ENCODE measurements at places on chromosomes 13 and 19.
A peak's percentile ranks its signal among the peaks of the same experiment; 100 is the strongest.

DNA sequence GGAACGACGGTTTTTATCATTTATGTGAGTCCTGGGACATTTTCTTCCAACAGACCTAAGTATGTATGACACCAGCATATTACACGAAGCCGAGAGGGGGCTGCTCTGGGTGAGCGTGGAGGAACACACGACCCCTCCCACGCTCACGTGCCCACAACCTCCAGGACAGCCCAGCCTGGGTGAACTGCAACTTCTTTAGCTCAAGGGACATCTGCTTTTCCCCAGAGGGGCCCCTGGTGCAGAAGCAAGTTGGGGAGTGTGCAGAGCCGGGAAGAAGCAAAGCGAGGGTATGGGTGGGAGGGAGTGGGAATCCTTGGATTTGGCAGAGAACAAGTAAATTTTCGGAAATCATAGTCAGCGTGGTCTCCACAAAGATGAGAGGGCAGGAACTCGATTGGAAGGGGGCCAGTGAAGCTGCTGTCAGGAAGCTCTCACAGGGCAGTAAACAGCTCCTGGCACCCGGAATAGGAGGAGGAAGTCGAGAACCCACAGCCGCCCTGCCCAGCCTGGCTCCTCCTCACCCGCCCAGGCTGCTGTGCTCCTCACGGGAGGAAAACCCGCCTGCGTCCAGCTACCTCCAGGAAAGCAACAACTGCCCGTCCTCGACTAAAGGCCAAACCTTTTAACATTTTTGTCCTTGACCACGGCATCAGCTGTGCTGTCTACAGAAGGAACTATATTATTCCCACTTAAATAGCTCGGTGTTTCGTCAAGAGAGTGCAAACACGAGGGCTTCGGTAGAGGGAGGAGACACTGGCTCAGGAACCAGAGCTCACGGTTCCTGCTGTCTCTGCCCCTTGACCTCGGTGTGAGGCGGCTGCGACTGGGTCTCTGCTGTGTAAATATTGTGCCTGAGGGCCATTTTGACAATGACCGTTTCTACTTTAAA is 17.2 kb upstream of the CFAP97D2 start:
- no peak for DNase-seq

DNA sequence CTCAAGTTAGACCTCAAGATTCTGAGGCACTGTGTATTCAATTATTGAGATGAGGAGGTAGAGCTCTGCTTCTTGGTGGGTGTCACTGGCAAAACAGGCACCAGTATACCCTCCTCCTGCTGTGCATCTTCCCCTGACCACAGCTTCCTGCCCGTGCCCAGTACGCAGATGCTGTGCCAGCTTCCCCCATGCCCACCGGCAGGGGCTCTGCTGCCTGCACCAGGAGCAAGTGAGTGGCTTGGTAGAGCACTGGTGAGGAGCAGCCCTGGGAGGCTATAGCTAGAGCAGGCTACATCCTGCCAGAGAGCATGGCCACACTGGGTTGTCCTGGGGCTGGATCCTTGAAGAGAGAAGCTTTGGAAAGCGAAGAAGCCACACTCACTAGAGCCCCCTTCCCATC is 21.0 kb upstream of the RNF17 start:
- DNase-seq = no peak

DNA sequence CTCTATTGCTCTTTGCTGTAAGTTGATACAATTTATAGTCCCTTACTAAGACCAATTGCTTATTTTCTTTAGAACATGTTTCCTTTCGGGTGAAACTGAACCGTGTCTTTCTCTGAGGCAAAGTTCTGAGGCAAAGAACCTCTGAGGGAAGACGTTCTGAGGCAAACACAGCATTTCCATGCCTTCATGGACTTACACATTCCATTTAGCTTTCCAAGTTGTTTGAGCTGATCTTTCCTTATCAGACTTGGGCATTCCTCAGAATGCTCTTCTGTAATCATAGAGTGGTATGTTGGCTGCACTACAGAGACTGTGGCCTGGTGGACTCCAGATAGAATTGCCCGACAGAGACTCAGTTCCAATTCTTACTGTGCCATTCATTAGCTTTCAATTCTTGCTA is 579.1 kb downstream of the KCTD12 start:
- peak; percentile 91 for DNase-seq

GRCh38 chr13:89786531-89786930 is 1561.0 kb upstream of the MIR17HG start:
- DNase-seq = no peak

- no peak for DNase-seq
These were observed 124.0 kb downstream of the ITGBL1 start for GRCh38 chr13:101576455-101576854.

DNA sequence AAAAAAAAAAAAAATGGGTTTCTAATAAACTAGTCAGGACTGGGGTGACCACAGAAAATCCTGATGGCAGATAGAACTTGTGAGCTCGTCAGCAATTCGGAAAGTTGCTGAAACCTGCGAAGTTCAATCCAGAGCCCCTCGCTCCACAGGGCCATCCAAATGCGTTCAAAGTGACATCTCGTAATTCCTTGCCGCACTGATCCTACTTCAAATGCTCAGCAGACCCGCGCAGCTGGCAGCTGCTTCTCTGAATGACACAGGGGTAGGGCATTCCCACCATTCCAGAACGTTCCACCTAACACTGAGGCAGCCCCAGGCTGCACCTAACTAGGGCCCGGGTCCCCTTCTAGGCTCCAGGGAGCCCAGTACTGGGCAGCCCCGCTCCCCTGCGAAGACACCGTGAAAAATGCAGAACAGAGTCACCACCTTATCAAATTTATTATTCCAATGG is 4.8 kb upstream of the DAPK3 start:
- no peak for DNase-seq

- no peak for DNase-seq
These were observed 141.0 kb downstream of the DCLK1 start for GRCh38 chr13:35990196-35990595.

DNA sequence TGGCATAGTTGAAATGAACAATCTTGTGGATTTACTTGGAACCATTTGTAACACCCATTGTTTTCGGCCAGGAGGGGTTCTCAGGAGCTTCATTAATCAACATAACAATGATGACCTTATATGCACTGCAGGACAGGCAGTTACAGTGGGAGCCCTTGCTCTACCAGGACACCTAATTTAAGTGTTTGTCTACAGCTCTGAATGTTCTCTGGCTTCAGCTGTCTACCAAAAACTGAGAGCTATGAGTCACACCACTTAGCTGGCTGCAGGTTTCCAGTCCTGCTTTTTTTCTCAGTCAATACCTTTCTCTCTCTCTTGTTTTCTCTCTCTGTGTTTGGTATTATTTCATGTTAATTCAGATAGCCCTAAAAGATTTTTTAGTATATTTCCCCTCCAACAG is 105.4 kb upstream of the MBNL2 start:
- DNase-seq = peak; percentile 48

GRCh38 chr19:50858886-50859285 is 4.2 kb downstream of the KLK3 start:
- DNase-seq = no peak

GRCh38 chr13:102682211-102682610 is 12.6 kb downstream of the METTL21C start:
- no peak for DNase-seq

GRCh38 chr19:29798774-29799497 is 12.9 kb upstream of the CCNE1 start:
- DNase-seq = no peak

DNA sequence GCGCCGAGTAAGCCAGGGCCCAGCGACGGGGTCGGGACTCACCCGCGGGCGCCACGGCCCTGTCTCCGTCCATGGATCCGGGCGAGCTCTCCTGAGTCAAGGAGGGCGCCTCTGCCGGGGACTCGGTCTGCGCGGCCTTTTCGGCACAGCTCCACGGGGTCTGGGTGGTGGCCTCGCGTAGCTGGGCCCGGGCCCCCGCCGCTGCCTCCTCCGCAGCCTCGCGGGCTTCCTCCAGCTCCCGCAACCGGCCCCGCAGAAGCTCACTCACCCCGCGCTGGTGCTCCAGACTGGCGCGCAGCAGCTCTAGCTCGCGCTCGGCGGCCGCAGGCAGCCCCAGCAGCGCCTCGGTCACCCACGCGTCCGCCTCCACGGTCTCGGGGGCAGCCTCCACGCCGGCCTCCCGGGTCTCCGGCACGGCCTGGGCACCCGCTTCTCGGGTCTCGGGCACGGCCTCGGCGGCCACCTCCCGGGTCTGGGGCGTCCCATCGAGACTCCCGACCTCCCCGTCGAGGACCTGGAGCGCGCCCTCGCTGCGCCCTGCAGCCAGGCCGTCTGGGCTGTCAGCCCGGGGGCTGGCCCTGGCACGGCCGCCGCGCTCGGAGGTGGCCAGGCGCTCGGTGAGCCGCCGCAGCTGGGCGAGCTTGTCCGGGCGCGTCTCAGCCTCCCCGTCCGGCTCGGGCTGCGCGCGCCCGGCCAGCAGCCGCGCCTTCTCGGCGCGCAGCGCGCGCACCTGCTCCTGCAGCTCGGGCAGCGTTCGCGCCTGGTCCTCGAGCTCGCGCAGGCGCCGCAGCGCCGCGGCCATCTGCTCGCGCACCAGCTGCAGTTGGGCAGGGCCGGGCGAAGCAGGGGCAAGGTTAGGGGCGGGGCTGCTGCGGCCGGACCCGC is 8.4 kb downstream of the KANK3 start:
- peak; percentile 86 for DNase-seq

DNA sequence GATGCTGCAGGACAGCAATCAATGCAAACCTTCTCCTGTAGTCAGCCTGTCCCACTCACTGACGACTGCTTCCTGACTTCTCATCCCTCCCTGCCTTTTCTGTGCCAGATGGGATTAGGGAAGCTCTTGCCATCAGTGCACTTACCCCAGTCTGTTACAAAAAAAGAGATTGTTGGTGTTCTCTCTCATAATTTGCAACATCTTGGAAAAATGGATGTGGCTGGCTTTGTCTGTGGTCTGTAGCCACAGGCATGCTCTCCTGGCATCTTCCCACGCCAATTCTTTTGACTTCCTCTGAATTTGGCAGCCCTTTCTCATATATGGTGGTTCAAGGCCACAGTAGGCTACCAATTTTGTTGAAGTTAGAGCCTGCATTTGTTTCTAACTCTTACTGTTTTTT is 11.6 kb upstream of the HTR2A start:
- peak; percentile 55 for DNase-seq

- DNase-seq = peak; percentile 73
These were observed at the start of gene ADAMTSL5 for GRCh38 chr19:1512671-1513498. Gene ADAMTSL5 (minus strand): TSS chr19:1513019. CDS start chr19:1510943, 2,076 bp downstream.

- no peak for DNase-seq
These were observed 1.4 kb upstream of the ZNF414 start for GRCh38 chr19:8515317-8515716.

DNA sequence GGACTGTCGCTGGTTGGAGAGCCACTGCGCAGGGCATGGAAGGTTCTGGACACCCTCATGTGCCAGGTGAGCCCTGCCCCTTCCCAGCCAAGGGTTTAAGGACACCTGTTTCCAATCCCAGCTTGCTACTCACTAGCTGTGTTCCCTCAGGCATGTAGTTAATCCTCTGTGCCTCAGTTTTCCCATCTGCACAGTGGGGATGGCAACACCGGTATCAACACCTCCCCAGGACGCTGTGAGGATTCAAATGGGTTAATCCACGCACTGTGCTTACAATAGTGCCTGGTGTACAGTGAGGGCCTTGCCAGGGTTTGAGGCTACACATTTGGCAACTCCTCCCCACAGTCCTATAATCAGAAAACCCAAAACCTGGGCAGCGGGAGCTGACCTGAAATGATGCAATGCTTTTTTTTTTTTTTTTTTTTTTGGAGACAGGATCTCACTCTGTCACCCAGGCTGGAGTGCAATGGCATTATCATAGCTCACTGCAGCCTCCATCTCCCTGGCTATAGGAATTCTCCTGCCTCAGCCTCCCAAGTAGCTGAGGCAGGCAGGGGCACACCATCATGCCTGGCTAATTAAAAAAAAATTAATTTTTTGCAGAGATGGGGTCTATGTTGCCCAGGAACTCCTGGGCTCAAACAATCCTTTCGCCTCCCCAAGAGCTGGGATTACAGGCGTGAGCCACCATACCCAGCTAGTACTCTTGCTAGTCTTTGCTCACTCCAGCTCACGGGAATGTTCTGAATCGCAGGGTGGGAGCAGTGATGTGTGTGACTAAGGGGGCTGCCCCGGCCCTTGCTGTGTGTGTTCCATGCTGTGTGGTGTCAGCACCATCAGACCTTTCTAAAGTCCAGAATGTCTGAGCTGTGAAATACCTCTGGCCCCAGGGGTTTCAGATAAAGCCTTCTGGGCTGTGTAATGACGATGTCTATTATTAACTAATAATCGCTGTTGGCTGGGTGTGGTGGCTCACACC is 2.3 kb downstream of the ACP4 start:
- no peak for DNase-seq

GRCh38 chr13:85288698-85289097 is 510.5 kb downstream of the SLITRK6 start:
- no peak for DNase-seq

DNA sequence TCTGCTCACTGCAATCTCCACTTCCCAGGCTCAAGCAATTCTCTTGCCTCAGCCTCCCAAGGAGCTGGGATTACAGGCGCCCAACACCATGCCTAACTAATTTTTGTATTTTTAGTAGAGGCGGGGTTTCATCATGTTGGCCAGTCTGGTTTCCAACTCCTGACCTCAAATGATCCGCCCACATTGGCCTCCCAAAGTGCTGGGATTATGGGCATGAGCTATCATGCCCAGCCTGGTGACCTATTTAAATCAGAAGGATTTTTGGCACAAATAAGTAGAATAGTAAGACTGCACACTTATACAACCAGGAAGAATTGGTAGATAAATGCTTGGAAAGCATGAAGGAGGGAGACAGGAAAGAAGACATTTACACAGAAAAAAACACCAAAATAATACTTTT is 53.4 kb upstream of the AKAP11 start:
- no peak for DNase-seq

- DNase-seq = no peak
These were observed 27.8 kb downstream of the AP1M1 start for GRCh38 chr19:16225279-16226183.

DNA sequence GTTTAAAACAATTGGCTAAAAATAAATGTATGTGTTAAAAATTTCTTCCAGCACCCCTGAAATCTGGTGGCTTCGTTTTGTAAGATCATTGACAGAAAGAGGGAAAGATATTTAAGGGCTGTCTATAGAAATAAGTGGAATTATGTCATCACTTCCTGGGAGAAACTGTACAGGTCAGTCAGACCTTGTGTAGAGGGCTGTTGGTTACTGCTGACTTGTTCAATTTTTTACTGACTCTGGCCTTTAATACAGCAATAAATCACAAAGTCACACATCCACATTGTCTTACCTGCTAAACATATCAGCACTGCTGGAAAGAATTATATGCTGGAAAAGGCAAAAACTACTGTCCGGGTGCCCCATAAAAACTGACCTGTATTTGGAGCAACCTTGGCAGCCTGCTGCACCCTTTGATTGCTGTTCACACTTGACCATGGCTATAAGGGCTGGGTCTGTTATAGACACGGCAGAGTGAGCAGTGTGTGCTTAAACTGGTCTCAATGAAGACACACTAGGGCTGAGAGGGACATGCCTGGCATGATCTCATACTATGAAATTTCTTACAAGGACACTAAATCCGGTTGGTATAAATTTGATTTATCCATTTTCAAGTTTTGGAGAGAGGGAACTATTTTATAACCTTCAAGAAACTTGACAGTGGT is 162.1 kb downstream of the NHLRC3 start:
- no peak for DNase-seq

GRCh38 chr19:37467608-37468090 is 405 bp upstream of the ZNF569 start:
- no peak for DNase-seq

Measured in NCI-H226 (cell line).